Epithelial cell of alveolus of lung (primary cell): ENCODE measurements at places on chromosomes 1 and 21. TPM values are rescaled to one million over a fixed set of nuclear protein-coding genes. Genes with fewer than 3 reads are reported as not detected.

UQCRH gene
- total RNA-seq, result 453 and 735 TPM in 2 replicates

CRYBG2 gene
- total RNA-seq, result 0.26 TPM in 1 of 2 replicates, not detected in the other

SPATA45 gene
- total RNA-seq, result not detected in 2 replicates

SERPINC1 gene
- 0.13 TPM in 1 of 2 replicates, not detected in the other for total RNA-seq
